Activated gamma-delta T cell (primary cell): ENCODE measurements at places on chromosomes 1 and 21.

- no peak for DNase-seq
Measured at GRCh38 chr1:50424045-50424883, 1.0 kb upstream of the DMRTA2 start.

- DNase-seq = no peak
Measured at GRCh38 chr1:181743878-181744312, 260.6 kb downstream of the CACNA1E start.

DNA sequence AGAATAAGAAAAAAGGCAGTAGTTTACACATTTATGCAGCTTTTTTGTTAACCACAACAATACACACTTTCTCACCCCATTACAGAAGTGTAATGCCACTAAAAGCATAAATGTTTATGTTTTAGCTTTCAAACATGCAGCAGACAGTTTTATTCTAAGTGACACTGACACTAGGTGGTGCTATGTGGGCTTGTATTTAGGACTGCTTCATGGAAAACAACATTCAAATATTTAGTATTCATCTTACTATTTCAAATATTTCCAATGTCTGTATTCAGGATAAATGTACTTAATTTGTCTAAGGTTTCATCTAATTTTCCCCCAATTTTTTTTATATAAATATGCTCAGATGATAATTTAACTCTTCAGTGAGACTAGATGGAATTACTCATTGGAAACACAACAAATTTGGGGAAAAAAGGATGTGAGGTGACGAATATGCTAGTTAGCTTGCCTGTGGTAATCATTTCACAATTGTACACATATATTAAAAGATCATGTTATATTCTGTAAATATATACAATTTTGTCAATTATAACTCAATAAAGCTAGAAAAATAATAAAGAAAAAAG is 71.4 kb downstream of the USP1 start:
- no peak for DNase-seq

DNA sequence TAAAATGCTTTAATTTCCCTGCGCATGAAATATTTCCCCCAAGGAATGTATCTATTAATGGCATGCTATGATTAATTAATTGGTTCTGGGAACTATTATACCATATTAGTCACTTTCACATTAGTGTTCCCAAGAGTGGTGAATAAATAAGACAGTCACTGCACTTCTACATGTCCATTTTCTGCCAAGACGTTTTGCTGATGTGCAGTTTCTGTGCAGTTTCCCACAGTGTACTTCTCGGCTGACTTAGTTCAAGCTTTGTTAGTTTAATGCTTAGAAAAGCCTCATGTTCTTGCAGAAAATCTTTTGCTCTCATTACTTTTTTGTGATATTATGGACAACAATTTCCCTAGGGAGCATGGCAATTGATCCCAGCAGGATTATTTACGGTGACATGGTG is 1014.5 kb downstream of the BRINP3 start:
- DNase-seq = no peak

GRCh38 chr1:246008363-246008831 is 498.7 kb downstream of the SMYD3 start:
- DNase-seq = no peak

GRCh38 chr1:48596046-48596445 is 124.0 kb upstream of the SPATA6 start:
- DNase-seq = no peak

DNA sequence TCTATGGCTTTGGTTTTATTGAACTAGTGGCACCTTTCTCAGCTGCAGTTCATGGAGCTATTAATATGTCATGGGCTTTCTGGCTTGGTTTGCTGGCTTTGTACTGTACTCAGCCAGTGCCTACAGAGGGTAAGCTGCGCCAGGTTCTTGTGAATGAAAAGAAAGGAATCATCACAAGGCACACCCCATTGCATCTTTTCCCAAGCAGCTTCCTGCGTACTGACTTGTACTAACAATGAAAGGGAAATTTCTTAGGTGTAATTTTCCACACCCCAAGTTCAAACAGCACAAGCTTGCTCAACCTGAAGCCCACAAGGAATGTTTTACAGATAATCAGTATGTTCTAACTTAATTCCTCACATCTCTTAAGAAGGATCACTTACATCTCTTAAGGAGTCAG is 78.0 kb upstream of the TNFSF18 start:
- DNase-seq = no peak

- no peak for DNase-seq
Measured at GRCh38 chr21:23215261-23215660, 2217.1 kb downstream of the NCAM2 start.

DNA sequence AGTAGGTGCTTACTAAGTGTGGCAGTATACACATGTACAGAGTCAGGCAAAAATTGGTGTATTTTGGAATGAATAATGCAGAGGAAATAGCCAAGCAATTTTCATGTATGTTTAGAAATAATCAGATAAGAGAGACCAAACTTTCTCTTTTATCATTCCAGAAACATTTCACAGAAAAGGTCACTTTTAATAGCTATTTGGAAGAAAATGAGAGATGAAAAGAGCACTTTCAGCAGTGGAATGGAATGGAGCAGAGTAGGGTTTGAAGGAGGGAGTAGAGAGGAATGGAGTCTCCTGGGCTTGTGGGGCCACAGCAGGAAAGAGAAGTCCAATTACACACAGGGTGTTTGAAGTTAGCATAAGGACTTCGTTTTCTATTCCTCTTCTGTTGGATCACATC is 48.8 kb upstream of the GJA5 start:
- no peak for DNase-seq

GRCh38 chr1:2821966-2822620 is 20.6 kb upstream of the TTC34 start:
- no peak for DNase-seq

DNA sequence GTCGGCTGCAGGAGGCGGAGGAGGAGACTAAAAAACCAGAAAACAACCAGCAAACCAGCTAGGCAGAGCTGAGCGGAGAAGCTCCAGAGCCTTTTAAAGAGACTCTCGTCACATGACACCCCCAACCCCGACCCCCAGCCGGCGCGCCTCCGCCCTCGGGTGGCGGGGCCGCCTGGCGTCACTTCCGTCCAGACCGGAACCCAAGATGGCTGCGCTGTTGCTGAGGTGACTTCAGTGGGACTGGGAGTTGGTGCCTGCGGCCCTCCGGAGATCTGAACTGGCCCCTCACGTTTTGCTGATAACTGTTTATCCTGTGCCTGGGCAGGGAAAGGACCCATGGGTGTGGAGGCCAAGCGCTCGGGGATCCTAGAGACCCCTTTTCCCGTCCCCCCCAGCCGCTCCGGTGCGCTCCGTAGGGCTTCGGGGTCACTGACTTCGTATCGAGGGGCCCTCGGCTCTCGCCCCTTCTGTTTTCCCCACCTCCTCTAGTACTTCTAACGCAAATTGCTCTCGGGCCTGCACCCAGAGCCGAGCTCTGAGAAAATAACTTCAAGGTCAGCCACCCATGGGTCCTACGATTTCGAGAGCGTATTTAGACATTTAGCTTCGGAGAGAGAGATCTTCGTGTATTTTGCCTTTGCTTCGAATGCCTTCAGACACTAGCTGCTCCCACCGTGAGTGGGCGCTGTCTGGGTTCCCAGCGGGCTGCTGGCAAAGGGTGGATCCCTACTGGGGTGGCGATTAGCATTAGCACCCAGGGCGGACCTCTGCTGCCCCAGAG is at the start of gene SDHC:
TSS of gene SDHC (plus strand) at position 181 of the 781 bp plus-strand sequence. CDS start at position 206, 25 bp downstream.
- peak; percentile 83 for DNase-seq

DNA sequence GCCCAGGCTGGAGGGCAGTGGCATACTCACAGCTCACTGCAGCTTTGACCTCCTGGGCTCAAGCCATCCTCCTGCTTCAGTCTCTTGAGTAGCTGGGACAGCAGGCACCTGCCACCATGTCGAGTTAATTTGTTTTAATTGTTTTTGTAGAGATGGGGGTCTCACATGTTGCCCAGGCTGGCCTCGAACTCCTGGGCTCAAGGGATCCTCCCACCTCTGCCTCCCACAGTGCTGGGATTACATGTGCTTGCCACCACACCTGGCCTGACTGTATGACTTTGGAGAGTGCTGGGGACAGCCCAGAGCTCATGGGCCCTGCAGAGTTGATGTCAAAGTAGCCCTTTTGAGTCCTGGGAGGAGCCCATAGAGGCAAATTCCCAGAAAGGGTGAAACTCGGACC is 1.8 kb downstream of the OBSCN start:
- DNase-seq = no peak

- DNase-seq = no peak
Measured at GRCh38 chr1:155910621-155911121, 478 bp downstream of the RIT1 start.

DNA sequence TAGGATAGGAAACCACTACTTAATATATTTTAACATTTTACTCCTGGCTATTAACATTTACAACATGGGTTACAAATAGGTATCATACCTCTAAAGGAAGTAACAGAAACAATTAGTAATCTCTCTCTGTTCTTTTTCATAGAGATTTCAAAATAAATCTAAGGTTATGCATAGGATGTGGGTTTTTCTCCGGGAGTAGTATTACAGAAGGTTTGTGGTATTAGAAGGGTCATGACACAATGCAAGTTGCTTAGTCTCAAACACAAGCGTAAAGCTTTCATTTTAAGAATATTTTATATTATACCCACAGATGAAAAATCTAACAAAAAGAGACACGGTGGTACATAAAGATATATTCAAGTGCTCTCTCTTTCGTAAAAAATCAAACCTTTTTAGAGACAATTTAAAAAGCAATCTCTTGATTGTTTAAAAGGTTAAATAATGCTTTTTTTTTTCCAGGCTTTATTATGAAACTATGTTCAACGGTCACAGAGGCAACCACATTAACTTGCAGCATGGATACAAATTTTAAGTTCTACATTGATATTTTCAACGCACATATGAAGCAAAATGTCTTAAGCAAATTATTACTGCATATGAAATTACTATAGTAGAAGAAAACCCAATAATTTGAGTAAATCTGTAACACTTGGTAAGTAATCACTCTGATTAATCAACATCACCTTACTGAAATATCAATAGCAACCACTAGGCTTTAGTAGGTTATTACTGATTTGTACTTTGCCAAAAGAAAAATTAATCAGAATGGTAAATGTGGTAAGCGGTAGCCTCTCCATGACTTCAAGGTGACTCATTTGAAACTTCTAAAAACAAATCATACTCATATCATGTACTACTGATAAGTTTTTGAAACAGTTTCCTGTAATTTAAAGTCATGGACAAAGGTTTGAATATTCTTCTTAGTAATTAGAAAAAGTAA is 97.4 kb upstream of the GFI1 start:
- DNase-seq = no peak

DNA sequence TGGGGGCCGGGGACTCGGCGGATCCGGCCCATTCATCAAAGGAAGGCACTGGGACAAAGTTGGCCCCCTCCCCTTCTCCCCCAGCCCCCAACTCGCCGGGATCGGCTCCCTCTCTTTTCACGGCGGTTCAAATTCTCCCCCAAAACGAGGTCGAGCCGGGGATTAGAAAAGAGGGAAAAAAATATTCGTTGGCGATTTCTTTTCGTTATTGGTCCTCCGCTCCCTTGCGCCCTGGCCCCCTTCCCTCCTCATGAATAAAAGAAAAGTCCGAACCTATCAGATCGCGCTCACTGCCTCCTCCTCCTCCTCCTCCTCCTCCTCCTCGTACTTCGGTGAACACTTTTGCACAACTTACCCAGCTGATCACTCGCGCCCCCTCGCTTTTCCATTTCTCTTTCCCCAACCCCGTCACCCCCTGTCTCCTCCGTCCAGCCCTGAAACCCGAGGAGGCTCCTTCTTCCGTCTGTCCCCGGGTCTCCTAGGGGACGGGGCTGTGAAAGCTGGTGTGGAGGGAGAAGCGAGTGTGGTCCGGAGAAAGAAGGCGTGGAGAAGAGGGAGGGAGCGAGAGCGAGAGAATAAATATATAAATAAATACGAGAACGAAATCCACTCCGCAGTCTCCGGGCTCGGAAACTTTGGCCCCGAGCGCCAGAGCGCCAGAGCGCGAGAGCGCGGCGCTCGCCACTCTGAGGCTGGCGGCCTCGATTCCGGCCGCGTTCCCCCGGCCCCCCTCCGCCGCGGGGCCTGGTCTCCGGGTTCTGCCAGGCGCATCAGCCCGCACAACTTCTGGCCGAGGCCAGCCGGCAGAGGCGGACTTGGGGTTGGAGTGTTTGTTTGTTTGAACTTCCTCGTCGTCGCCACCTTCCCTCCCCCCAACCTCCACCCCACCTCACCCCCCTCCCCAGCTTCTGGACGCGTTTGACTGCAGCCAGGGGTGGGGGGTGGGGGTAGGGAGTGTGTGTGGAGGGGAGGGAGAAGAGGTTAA is at the start of gene PAX7:
TSS of gene PAX7 (plus strand) at position 336 of the 985 bp plus-strand sequence. CDS start 758 bp downstream, outside the sequence.
- DNase-seq = no peak

GRCh38 chr1:35637401-35637809 is 3.9 kb downstream of the PSMB2 start:
- DNase-seq = no peak

DNA sequence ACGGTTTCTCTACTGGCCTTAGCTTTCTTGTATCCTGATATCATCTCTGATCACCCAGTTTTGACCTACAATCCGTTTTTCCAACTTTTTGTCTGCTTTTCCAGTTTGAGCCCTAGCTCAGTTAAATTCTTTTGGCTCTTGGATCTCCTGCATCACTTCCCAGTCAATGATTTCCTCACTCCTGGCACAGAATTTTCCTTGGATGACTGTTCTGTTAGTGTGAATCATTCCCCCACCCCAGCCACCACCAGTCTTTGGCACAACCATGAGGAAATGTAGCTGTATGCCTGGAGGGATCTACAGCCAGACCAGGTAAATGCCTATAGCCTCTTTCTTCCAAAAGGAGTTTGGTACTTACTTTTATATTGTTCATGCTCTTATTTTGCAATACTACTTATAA is 187.2 kb upstream of the PTGFR start:
- no peak for DNase-seq

- no peak for DNase-seq
Measured at GRCh38 chr1:29083317-29084195, 40.1 kb downstream of the TMEM200B start.

GRCh38 chr21:35882791-35883240 is 177.5 kb downstream of the SETD4 start:
- DNase-seq = no peak

DNA sequence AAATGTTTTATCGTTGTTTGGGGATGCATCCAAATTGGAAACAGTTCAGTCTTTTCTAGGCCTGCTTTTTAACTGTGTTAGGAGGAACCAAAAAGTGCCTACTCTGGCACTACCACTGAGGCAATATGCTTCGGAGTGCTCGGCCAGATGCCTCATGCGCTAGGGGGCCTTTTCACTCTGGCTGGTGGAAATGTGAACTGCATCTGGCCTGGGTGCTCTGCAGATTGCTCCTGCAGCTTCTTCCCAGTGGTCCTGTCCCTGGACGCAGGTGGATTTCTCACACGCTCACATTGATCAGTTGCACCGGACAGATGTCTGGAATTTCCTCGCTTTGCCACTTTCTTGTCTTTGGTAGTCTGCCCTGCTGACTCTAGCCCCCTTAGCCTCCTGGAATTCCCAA is 330.2 kb upstream of the FMN2 start:
- no peak for DNase-seq

GRCh38 chr1:29855561-29856160 is 619.3 kb downstream of the PTPRU start:
- DNase-seq = no peak

GRCh38 chr1:202203238-202204039 is 9.8 kb downstream of the LGR6 start:
- no peak for DNase-seq

- no peak for DNase-seq
Measured at GRCh38 chr1:28508435-28508754, 2.6 kb downstream of the RCC1 start.

GRCh38 chr1:90713741-90714509 is 3.2 kb downstream of the BARHL2 start:
- DNase-seq = no peak
